Metanephros (tissue), 2 donors: ENCODE measurements at places on chromosomes 1 and 21. TPM values are rescaled to one million over a fixed set of nuclear protein-coding genes. Genes with fewer than 3 reads are reported as not detected.

Gene CELA3A
- total RNA-seq = 0.23 TPM

Gene PIK3CD
- 13.8 TPM for total RNA-seq

Gene OVAAL
- total RNA-seq = not detected

Gene FCRL4
- not detected for total RNA-seq

Gene NFIA
- 43.3 TPM for total RNA-seq

Gene HMCN1
- total RNA-seq = 45.3 TPM

Gene SETSIP
- total RNA-seq = not detected

Gene RUNX1
- 16.4 TPM for total RNA-seq

Gene FCGR3A
- 10.7 TPM for total RNA-seq

Gene DMBX1
- total RNA-seq = not detected

Gene PRRX1
- total RNA-seq = 33.0 TPM

Gene PRAMEF25
- not detected for total RNA-seq

Gene IPP
- 16.5 TPM for total RNA-seq

Gene TFF1
- total RNA-seq = 0.70 TPM

Gene METTL25B
- total RNA-seq = 22.9 TPM

Gene HTR6
- total RNA-seq = 0.47 TPM

Gene BLACAT1
- total RNA-seq = 0.70 TPM

Gene PDPN
- 9.1 TPM for total RNA-seq

Gene MLLT11
- total RNA-seq = 4.1 TPM

Gene FCRL2
- total RNA-seq = 0.18 TPM

Gene FAM72A
- total RNA-seq = 3.2 TPM

Gene SPRR2G
- not detected for total RNA-seq

Gene CD5L
- 0.35 TPM for total RNA-seq

Gene KCND3
- 1.3 TPM for total RNA-seq

Gene CEP85
- total RNA-seq = 17.0 TPM

Gene NOS1AP
- total RNA-seq = 5.3 TPM

Gene OPTC
- total RNA-seq = not detected

Gene NME7
- total RNA-seq = 27.9 TPM

Gene IL6R
- 22.2 TPM for total RNA-seq

Gene TIE1
- total RNA-seq = 87.1 TPM

Gene SPAG17
- total RNA-seq = 6.3 TPM

Gene MYOG
- 32.3 TPM for total RNA-seq

Gene SIM2
- total RNA-seq = 20.5 TPM

Gene KIAA0040
- 10.7 TPM for total RNA-seq

Gene MMP23B
- total RNA-seq = 48.1 TPM

Gene TDRD5
- 3.0 TPM for total RNA-seq

Gene HUNK
- 10.4 TPM for total RNA-seq
